ENCODE measurements at places on chromosomes 4 and X.

DNA sequence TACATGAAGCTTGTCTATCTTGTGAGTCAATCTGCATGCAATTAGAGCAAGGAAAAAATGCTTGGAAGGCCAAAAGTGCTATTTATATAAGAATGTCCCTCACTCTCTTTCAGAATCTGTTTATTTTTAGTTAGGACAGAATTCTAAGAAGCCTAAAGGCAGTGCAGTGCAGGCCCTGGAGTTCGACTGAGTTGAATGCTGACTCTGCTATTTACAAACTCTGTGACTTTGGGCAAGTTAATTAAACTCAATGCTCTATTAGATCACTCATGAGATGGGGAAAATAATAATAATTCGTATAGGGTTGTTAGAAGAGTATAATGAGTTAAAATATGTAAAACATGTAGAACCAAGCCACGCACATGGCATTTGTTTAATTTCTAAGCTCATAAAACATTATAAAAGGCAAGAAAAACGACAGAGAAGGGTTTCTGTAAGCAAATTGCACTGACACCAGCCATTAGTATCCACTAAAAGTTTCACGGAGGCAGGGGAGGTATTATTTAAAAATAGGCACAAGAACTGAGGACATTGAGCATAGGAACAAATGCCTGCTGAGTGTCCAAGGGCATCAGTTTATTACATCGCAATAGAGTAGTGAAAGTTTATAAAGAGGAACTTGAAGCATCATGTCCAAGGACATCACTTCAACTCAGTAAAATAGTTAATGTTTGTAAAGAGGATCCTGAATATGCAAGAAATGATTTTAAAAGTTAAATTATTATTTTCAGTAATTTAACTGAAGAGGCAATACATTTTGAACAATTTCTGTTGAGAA is 115.0 kb upstream of the INPP4B start:
- no peak for DNase-seq

DNA sequence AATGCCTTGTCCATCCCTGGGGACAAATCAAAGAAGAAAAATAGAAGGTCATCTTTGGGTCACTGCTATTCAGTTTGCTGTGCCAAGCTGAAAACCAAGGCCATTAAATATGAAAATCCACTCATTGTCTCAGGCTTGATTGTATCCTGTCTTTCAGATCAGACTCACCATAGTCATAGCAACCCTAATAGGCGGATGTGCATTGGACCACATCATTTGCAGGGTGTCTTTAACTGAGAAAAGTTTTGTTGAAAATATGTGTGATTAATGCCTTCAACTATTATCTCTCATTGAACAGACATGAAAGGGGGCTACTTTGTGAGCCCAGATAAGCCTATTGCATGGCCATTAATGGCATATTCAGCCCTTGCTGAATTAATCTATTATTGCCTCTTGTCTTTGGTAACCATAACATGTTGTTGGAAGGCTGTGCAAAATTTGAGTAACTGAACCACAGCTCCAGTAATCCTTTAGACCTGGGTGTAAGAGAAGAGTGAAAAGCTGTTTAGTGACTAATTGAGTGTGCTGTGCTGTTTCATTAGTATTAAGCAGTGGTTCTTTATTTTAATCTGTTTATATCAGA is 453.6 kb upstream of the EPHA5 start:
- DNase-seq = no peak

DNA sequence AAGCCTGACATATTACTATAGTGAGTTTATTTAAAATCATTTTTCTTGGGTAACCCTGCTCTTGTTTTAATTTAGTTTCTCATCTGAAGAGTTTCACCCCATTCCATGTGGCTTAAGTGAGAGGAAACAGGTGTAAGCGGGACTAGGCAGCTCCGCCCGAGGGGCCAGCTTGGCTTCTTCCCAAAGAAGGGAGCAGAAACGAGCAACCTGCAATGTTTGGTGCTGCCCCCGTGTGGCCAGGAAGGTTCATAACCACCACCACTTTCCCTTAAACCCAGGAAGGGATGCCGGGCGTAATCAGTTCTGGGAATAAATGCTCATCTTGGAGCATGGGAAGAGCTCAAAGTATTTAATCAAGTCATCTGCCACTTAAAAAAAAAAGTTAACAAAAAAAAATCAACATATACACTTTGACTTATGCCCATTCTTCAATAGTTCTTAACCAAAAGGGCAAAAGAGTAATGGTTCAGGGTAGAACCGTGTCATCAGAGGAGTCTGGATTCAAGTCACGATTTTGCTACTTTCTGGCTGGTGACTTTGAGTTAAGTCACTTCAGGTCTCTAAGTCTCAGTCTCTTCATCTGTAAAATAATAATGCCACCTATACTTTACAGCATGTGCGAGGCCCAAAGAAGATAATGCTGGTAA is 147.9 kb downstream of the NSUN7 start:
- DNase-seq = peak; percentile 73

GRCh38 chr4:101864660-101865059 is 74.1 kb downstream of the BANK1 start:
- DNase-seq = no peak

GRCh38 chrX:130771230-130771629 is 131.8 kb downstream of the ENOX2 start:
- DNase-seq = no peak

GRCh38 chr4:85741921-85742591 is 267.1 kb downstream of the ARHGAP24 start:
- DNase-seq = no peak

DNA sequence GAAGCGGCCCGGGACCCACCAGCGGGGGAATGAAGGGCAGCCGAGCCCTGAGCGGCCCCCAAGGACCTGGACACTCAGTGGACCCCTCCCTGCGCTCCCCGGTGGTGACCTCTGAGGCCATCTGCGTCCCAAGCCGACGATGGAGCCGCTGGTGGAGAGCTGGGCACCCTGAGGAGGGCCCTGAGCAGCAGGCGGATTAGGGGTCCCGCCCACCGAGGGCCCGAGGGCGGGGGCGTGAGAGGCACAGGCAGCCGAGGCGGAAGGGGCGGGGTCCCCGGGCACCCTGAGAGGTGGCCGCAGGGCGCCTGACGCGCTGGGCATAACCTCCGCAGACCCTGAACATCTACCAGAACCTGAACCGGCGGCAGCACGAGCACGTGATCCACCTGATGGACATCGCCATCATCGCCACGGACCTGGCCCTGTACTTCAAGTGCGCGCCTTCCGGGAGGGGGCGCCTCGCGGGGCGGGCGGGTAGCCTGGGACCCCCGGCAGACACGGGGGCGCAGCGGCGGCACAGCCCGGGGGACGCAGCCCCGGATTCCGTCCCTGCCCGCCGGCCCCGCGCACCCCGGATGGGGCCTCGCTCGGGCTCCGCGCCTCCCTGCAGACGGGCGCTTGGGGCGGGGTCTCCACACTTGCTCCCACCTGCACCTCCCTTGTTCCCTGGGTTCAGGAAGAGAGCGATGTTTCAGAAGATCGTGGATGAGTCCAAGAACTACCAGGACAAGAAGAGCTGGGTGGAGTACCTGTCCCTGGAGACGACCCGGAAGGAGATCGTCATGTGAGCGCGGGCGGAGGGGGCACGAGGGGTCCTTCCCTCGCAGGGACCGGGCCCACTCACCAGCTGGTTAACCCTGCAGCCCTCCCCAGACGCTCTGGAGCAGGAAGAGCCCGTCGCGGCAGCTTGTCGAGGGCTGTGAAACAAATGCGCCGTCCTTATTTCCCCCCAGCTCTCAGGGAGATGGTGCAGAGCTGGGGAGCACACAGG is 10.3 kb downstream of the ATP5ME start:
- DNase-seq = no peak

GRCh38 chr4:29390921-29391320 is 1329.2 kb upstream of the PCDH7 start:
- DNase-seq = no peak

GRCh38 chr4:8838961-8839431 is 32.6 kb downstream of the HMX1 start:
- no peak for DNase-seq

DNA sequence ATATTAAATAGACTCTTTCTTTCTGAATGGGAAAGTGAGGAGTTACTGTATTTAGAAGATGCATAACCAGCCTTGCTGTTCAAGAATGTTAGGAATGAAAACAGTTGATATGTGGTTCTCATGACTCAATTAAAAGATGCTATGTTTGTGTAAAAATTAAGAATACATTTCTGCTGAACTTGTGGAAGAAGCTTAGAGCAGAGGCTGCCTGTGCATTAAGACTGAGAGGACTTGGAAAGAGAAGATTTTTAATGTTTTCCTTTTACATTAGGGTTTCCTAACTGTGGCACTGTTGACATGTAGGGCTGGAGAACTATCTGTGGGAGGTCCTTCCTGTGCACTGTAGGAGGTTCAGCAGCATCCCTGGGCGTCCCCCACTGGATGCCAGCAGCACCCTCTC is 137.7 kb downstream of the GPR143 start:
- peak; percentile 21 for DNase-seq

- DNase-seq = no peak
Measured at GRCh38 chr4:134537701-134538100, 336.1 kb upstream of the PABPC4L start.

DNA sequence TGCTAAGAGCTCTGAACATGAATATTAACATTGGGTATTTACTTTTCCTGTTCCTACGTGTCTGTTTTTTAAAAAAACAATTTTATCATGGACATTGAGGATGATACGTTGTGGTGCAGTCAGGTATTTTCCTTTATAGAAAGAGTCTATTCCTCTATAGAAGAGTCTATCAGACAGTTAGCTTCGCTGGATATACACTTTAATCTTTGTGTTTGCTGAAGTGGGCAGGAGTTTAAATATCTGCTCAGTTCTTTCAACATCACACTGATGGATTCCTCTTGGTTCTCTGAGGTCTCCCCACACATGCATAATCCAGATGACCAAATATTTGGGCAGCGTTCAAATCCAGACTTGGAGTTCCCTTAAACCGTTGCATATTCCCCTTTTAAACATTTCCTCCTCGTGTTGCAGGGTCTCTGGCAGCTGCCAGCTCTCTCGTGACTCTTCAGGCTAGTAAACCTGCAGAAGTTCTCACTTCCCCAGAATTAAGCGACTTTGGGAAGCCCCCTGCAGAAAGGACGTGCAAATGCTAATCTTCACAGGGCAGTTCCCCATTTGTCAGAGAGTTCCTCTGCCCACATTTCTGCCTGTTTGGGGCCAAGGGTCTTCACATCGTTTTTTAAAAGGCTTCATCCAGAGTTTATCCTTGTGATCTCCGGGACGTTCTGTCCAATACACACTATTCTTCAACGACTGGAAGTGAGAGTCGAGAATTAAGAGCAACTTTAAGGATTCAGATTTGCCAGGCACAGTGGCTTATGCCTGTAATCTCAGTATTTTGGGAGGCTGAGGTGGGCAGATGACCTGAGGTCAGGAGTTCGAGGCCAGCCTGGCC is 20.5 kb upstream of the DHRSX start:
- no peak for DNase-seq

DNA sequence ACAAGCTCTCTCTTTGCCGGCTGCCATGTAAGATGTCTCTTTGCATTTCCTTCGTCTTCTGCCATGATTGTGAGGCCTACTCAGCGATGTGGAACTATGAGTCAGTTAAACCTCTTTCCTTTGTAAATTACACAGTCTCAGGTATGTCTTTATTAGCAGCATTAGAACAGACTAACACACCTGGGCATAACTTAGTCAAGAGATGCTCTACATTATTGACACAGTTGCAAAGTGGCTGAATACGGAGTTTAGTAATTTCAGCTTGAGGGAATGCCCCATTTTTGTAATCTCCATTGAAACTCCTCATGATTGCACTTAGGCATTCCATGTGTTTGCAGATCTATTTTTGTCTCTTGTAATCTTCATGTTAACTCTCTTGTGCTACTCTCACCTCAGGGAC is 299.5 kb upstream of the HAND2 start:
- DNase-seq = no peak

GRCh38 chrX:37922928-37923327 is 75.6 kb upstream of the DYNLT3 start:
- no peak for DNase-seq

DNA sequence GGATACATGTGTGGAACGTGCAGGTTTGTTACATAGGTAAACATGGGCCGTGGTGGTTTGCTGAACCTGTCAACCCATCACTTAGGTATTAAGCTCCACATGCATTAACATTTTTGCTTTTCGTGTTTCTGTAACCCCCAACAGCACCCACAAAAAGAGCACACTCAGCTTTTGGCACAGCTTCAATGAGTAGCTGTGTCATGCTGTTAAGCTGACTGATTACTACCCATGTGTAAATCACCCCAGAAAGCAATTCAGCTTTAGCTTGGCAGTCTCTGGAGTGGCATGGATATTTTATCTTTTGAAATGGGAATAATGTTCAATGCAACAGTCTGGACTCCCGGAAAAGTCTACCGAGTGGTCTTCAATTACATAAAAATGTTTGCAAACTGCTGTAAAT is 734.3 kb downstream of the STIM2 start:
- DNase-seq = no peak

DNA sequence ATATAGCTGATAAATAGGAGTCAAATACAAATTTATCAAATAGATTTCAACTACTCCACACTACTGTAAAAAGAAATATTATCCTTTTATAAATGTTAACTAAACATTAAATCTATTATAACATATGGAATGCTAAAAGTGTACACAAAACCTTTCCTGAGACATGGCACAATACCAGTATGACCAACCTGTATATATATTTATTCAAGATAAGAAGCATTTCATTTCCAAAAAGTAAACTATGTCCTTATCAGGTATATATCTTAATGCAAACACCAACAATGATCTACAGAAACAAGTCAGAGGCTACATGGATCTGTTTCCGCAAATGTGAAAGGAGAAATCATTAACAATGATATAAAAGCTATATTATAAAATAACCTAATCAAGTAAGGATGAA is 37.8 kb downstream of the WNK3 start:
- DNase-seq = no peak

GRCh38 chr4:163332526-163333406 is at the start of gene NPY1R:
TSS of gene NPY1R (minus strand) at chr4:163332596. CDS start at chr4:163326554, 6,042 bp downstream.
- DNase-seq = peak; percentile 78

- no peak for DNase-seq
Measured at GRCh38 chrX:112094729-112095128, 12.2 kb upstream of the TRPC5 start.

DNA sequence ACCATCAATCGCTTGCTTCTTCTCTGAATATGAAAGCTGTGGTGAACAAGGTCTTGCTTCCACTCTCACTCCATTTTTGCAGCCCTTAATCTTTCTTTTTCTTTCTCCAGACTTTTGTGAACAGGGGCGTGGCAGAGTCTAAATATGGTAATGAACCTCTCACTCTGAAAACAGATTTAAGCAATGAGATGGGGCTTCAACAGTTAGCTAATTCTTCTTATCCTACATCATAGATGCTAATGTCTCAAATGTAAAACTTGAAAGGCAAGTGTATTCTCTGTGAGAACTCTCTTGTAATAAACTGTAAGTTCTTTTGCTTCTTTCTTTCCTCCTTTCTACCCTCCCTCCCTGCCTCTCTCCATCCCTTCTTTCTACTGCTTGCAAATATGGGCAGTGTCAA is 106.5 kb upstream of the ANK2 start:
- DNase-seq = no peak

DNA sequence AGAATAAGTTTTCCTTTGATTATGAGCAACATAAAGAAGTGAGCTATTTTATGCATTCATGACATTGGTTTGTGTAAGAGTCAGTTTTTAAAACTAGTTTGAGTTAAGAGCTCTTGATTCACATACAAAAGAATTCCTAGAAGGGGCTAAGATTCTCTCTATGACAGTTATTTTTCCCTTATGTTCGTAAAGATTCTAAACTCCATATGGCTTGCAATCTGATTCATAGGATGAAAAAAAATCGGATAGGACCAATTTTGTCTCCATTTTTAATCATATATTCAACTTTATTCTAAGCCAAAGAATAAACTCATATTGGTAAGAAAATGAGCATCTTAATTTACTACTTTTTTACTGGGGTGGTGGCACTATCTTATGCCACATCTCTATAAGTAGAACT is 79.4 kb downstream of the NAP1L3 start:
- DNase-seq = no peak

- DNase-seq = no peak
Measured at GRCh38 chrX:41189156-41189555, 103.9 kb downstream of the USP9X start.
